CD4-positive, alpha-beta T cell treated with Interleukin-15 for 4 hours (primary cell): ENCODE measurements at places on chromosomes 4 and X.

- no peak for DNase-seq
Measured at GRCh38 chrX:39580043-39580442, 517.7 kb downstream of the BCOR start.

DNA sequence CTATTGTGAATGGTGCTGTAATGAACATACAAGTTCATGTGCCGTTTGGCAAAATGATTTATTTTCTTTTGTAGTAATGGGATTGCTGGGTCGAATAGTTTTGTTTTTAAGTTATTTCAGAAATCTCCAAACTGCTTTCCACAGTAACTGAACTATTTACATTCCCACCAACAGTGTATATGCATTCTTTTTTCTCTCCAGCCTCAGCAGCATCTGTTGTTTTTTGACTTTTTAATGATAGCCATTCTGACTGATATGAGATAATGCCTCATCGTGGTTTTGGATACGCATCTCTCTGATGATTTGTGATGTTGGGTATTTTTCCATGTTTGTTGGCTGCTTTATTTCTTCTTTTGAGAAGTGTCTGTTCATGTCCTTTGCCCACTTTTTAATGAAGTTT is 246.3 kb upstream of the ADGRL3 start:
- no peak for DNase-seq

GRCh38 chr4:37827030-37827685 is 672 bp downstream of the PGM2 start:
- no peak for DNase-seq

- no peak for DNase-seq
Measured at GRCh38 chr4:18645351-18645750, 623.8 kb upstream of the LCORL start.

GRCh38 chrX:53320543-53321229 is 39.3 kb upstream of the IQSEC2 start:
- DNase-seq, result peak; percentile 2

GRCh38 chr4:138909587-138909986 is 106.0 kb upstream of the NOCT start:
- DNase-seq, result no peak
